ENCODE measurements at places on chromosomes 3 and 15. TPM values are rescaled to one million over a fixed set of nuclear protein-coding genes. Genes with fewer than 3 reads are reported as not detected.

GRCh38 chr15:77312523-77312922, 107.4 kb downstream of the PEAK1 start:
- H3K27ac ChIP-seq = no peak overlapping the region
- H3K36me3 ChIP-seq = no peaks in the 10 kb centered on the region
- peaks cover 12% of the 10 kb centered on the region for H3K4me1 ChIP-seq
- H3K4me3 ChIP-seq = no peak overlapping the region
- DNase-seq = no peak

DNA sequence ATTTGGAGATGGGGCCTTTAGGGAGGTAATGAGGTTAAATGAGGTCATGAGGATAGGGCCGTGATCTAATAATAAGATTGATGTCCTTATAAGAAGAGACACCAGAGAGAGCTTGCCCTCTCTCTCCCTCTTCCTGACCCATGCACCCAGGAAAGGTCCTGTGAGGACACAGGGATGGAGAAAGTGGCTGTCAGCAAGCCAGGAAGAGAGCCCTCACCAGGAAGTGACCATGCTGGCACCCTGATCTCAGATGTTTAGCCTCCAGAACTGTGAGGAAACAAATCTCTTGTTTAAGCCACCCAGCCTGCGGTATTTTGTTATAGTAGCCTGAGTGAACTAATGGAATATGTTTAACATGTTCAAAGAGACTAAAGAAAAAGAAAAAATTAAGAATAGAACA, 15.3 kb upstream of the GNB5 start:
- no peak for DNase-seq
- H3K27ac ChIP-seq = no peak overlapping the region
- H3K27me3 ChIP-seq = no peaks in the 10 kb centered on the region
- no peak overlapping the region for H3K4me3 ChIP-seq

IL20RB gene
- 0.23 TPM for total RNA-seq

DNA sequence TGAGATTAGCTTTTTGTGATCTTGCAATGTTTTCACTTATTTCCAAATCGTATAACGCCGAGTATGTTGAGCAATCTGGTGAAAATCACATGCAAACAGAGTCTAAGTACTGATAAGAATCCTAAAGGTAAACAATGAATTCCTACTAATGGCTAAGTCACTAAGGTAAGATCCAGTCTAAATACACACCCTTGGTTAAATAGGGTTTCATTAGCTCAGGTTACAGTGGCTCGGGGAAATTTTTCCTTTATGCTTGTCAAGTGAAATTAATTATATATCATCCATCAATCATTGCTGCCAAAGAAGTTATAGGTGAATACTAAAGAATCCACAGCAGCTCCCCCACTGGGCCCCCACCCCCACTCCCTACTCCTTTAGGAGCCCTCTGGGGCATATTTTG, 139.3 kb downstream of the SOX2 start:
- no peak overlapping the region for H3K4me3 ChIP-seq
- H3K27ac ChIP-seq = no peak overlapping the region
- no peaks in the 10 kb centered on the region for H3K36me3 ChIP-seq
- no peaks in the 10 kb centered on the region for H3K4me1 ChIP-seq
- no peaks in the 10 kb centered on the region for H3K27me3 ChIP-seq

- no peak overlapping the region for H3K4me3 ChIP-seq
- H3K36me3 ChIP-seq = no peaks in the 10 kb centered on the region
- H3K4me1 ChIP-seq = no peaks in the 10 kb centered on the region
- H3K27me3 ChIP-seq = no peaks in the 10 kb centered on the region
- no peak for DNase-seq
Measured at GRCh38 chr15:70487387-70487740, 276.0 kb downstream of the UACA start.

DNA sequence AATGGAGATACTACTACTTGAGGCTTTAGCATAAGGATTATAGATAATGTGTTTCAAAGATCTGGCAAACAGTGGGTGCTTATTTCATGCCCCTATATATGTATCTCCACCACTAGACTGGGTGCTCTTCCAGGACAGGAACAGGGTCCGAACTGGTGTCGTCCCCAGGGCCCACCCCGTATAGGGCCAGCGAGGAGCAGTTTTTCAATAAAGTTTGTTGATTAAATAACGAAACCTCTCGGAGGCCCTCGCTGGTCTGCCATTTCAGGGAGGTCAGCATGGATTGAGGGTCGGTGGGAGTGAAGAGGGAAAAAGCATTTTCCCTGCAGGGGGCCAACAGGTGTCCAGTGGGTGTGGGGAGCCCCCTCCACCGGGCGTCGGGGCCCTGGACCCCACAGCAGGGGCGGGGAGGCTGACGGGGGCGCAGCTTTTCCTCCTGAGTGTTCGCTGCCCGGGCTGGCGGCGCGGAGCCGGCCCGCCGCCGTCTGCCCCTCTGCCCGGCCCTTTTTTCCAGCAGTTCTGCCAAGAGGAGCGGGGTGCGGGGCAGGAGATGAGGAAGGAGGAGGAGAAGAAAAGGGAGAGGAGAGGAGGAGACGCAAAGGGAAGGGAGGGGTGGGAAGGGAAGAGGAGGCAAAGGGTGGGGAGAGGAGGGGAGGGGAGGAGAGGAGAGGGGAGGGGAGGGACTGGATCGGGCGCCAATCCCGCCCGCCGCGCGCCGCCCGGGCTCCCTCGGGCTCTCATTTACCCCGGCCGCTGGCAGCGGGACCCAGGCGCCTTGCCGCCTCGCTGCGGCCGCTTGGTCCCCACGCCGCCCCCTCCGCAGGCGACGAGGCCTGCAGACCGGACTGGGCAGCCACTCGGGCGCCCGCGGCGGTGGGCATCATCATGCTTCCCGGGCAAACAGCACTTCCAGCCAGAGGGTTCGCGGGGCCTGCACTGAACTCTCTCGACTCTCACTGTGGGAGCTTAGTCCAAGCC, 66.3 kb downstream of the ISG20 start:
- H3K4me1 ChIP-seq = peaks cover 18% of the 10 kb centered on the region
- no peaks in the 10 kb centered on the region for H3K27me3 ChIP-seq
- no peak overlapping the region for H3K27ac ChIP-seq

DNA sequence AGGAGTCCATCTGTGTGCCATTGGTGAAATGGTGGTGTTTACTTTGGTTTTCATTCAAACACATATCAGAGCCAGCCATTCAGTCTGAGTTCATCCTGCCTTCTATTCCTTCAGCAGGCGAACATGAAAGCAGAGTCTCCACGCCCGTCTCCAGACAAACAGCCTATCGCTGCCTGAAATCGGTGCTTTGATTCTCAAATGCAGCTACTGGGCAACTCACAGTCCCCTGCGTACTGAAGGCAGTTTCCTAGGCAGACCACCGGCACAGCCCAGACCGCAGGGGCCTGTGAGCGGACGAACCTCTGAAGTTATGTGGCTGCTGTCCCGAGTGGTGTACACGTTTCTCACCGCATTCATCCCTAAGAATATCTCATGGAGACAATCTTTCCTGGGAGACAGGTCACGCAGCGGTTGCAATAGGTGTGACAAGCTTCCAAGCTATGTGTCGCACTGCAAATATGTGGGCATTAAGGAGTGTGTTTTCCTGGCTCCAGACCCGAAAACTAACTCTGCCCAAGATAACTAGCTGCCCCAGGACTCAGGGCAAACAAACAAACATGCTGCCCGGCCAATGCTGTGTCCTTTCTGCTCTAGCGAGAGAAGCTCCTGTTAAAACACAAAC, 16.9 kb upstream of the RYR3 start:
- peak; percentile 16 for DNase-seq
- H3K36me3 ChIP-seq = no peaks in the 10 kb centered on the region
- no peaks in the 10 kb centered on the region for H3K4me1 ChIP-seq
- H3K27me3 ChIP-seq = peaks cover 3% of the 10 kb centered on the region
- no peak overlapping the region for H3K27ac ChIP-seq
- no peak overlapping the region for H3K4me3 ChIP-seq

- H3K36me3 ChIP-seq = no peaks in the 10 kb centered on the region
- no peaks in the 10 kb centered on the region for H3K27me3 ChIP-seq
- DNase-seq = no peak
- no peak overlapping the region for H3K4me3 ChIP-seq
- H3K27ac ChIP-seq = no peak overlapping the region
Measured at GRCh38 chr3:153753035-153753434, 368.2 kb upstream of the ARHGEF26 start.
